ENCODE measurements at places on chromosomes 1 and 21.

GRCh38 chr1:55480029-55480795 is 265.0 kb upstream of the USP24 start:
- DNase-seq: no peak

GRCh38 chr1:182703539-182703938 is 19.2 kb upstream of the RGS8 start:
- no peak for DNase-seq

GRCh38 chr1:107817935-107818334 is 147.0 kb downstream of the VAV3 start:
- DNase-seq: no peak

- DNase-seq: no peak
Observed at GRCh38 chr21:45421071-45421845, 16.3 kb downstream of the COL18A1 start.

DNA sequence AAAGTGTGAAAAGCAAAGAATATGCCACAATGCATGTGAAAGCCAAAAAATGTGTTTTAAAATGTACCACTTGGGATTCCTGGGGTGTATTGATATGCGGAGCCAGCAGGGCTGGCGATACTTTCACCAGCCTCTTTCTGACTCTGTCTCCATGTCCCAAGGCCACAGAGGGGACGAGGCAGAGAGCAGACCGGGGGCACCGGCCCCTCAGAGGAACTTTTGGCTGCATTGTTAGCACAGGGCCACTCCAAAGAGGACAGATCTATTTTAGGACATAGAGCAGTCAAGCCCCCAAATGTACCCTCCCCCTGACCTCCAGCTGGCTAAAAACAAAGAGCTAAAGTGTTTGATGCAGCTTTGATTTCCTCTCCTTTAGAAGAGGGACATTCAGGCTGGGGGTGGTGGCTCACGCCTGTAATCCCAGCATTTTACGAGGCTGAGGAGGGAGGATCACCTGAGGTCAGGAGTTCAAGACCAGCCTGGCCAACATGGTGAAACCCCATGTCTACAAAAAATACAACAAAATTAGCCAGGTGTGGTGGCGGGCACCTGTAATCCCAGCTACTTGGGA is 25.6 kb upstream of the ZNF436 start:
- DNase-seq: no peak

- DNase-seq: peak; percentile 12
Observed at GRCh38 chr1:45393718-45394302, 53.6 kb upstream of the MUTYH start.

GRCh38 chr1:217240656-217241055 is 390.2 kb downstream of the GPATCH2 start:
- no peak for DNase-seq

GRCh38 chr1:234535763-234536515 is 57.0 kb upstream of the TARBP1 start:
- no peak for DNase-seq

DNA sequence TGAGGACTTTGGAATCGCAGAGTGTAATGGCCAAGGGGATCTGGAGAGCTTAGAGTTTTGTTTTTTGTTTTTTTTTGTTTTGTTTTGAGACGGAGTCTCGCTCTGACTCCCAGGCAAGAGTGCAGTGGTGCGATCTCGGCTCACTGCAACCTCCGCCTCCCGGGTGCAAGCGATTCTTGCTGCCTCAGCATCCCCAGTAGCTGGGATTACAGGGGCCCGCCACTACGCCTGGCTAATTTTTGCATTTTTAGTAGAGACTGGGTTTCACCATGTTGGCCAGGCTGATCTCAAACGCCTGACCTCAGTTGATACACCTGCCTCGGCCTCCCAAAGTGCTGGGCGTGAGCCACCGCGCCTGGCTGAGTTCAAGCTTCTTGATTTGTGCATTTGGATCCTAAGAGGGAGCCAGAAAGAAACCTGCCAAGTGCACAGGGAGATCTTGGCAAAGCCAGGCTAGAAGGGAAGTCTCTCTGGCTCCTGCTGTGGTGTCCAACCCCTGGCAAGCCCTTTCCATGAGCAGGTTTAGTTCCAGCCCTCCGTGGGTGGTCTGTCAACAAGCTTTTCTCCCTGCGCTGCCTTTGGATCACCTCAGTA is 852 bp downstream of the FAAH start:
- no peak for DNase-seq

- DNase-seq: no peak
Observed at GRCh38 chr1:201648066-201648906, 109.4 kb downstream of the NAV1 start.

- peak; percentile 27 for DNase-seq
Observed at GRCh38 chr1:54381524-54381923, 24.7 kb downstream of the SSBP3 start.

DNA sequence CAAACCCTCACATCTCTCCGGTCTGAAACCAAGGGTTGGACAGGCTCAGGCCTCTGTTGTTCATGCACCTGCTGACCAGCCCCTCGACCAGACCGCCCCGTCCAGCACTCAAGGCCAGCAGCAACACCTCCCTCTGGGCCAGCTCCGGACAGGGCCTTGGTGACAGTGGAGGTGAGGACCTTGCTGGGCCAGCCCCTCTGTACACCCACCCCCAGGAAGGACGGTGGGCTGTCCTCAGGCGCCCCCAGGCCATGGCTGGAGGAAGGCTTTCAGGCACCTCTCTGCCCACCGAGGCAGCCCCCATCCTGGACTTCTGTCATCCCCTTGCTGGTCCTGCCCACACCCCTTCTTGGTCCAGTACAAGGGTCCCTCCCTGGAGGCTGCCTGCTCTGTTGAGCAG is 48.6 kb downstream of the MEGF6 start:
- DNase-seq: no peak

DNA sequence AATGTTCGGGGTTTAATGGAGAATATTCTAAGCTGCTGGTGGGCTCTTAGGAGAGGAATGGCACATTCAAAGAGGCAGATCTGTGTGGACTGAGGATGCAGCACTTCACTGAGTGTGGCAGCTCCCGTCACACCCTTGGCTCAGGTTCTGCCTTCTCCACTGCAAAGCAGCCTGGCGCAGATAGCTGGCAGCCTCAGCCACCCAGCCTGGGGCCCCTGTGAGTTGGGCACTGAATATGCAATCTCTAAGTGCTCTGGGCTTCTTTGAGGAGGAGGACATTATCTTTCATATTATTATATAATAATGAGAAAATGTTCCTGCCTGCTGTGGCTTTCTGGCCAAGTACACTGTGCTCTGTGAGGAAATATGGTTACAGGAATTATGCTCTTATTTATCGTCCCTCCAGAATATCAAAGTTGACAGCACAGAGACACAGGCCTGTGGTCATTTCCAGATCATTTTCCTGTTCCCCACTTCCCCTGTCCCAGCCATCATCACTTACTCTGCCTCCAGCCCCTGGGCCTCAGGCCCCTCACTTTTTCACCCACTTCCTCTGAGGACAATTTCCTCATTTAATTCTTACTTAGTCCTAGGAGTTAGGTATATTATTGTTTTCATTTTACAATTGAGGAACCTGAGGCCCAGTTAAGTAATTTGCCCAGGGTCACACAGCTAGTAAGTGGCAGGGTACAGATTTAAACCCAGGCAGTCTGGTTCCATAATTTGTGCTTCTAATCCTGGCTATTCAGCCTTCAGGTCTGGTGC is 53.6 kb downstream of the MAB21L3 start:
- DNase-seq: no peak

GRCh38 chr21:46062471-46063211 is 35.3 kb upstream of the COL6A2 start:
- DNase-seq: no peak

- DNase-seq: no peak
Observed at GRCh38 chr1:83619170-83619896, 379.6 kb downstream of the TTLL7 start.

- DNase-seq: no peak
Observed at GRCh38 chr21:35593000-35593502, 467.3 kb downstream of the SETD4 start.

DNA sequence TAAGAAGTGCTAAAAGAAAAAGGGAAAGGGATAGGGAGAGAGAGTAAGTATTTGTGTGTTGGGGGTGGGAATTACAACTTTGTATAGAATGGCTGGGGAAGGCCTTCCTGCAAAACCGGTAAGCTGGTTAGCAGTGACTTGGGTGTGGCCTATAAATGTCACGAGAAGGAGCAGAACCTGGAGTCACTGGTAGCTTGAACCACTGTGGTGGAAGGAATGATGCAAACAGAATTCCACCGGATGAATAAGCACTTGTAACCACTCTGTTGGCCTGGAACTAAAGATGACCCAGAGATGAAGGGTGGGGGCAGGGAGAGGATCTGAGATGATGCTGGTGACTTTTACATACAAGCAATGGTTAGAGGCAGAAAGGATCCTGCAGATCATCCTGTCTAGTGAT is 8.9 kb downstream of the XKR8 start:
- peak; percentile 23 for DNase-seq

DNA sequence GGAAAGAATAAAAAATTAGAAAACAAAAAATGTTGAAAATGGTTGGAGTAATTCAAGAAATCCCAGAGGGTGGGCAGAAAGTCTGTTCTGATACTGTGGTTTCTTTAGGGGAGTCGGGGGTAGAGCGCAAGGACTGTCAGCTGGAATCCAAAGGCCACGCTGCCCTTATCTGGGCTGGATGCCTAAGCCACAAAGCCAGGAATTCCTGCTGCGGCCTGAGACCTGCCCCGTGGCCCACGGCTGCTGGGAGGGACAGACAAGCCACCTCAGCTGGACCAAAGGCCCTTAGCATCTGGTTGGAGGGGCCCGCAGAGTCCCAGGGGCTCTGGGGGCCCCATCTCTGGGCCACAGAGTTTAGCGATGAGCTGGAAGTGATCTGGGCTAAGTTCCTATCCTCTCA is 60.2 kb downstream of the DMRTB1 start:
- no peak for DNase-seq

Measured in activated naive CD8-positive, alpha-beta T cell treated with anti-CD3 and anti-CD28 coated beads, Interleukin-2, amount 50 U/mL, for 24 hours (primary cell).